ENCODE measurements at places on chromosomes 5 and 9.

- no peak for DNase-seq
These were observed 854 bp upstream of the TEX48 start for GRCh38 chr9:114682846-114683245.

DNA sequence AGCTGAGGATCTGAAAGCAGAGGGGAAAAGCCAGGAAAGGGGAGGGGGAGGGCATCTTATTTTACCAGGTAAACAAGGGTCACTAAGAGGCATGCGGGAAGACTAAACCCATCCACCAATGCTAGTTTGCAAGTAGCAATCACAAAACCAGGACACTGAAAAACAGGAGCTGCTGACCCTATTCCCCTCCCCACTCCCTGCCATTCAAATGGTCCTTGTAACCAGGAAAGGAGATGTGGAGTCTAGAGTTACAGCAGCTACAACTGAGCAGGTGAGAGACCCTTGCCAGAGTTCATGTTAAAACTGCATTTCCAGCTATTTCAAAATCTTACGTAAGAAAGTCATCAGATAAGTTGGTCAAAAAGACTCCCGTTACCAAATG is 85.3 kb upstream of the SIMC1 start:
- DNase-seq, result no peak

DNA sequence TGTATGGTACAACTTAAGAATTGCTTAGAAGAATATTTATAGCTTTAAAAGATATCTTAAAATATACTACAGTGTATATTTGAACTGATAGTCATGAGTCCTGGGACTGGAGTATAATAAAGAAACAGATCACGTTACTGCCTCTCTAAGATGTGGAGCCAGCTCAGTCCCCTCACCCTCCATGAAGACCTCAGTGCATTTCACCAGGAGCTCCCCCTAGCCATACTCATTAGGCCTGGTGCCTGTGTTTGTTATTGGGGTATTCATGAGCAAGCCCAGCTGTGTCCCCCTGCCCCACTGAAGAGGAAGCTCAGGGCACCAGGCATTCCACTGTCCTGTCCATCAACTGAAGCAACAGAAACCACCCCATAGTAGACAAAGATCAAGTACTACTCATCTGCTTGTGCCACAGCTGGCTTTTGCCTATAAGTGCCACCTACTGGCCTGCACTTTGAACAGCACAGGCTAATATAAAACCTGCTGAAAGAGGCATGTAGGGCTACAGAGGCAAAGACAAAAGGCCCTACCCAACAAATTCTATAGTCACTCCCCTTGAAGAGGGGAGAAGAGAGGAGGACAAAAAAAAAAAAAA is 850.2 kb upstream of the NUDT12 start:
- no peak for DNase-seq

GRCh38 chr5:157990583-157991181 is 131.7 kb upstream of the CLINT1 start:
- no peak for DNase-seq

- no peak for DNase-seq
These were observed at the start of gene PTGR1 for GRCh38 chr9:111599092-111599954. TSS of gene PTGR1 (minus strand) at chr9:111599647. CDS start at chr9:111597422, 2,225 bp downstream.

Measured in activated gamma-delta T cell (primary cell).